HCT116 (cell line): ENCODE measurements at places on chromosomes 1 and 21. TPM values are rescaled to one million over a fixed set of nuclear protein-coding genes. Genes with fewer than 3 reads are reported as not detected.

DNA sequence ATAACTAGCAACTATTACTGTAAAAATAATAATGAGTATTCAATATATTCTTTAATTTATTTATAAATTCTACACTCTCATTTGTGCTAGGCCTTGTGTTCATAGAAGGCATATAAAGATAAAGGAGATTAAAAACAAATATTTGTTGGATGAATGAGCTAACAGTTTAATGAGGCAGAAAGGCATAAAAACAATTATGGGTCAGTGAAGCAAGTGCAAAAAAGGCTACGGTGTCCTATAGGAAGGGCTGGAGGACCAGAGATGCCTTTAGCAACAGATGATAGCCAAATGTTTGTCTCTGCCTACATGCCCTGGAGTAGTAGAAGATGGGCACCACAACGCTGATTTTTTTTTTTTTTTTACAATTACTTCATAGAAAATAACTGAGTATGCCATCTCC is 45.7 kb downstream of the PTGS2 start:
- DNase-seq = no peak
- H3K4me3 ChIP-seq = no peak overlapping the region
- H3K4me1 ChIP-seq = no peaks in the 10 kb centered on the region
- H3K27me3 ChIP-seq = no peaks in the 10 kb centered on the region

DNA sequence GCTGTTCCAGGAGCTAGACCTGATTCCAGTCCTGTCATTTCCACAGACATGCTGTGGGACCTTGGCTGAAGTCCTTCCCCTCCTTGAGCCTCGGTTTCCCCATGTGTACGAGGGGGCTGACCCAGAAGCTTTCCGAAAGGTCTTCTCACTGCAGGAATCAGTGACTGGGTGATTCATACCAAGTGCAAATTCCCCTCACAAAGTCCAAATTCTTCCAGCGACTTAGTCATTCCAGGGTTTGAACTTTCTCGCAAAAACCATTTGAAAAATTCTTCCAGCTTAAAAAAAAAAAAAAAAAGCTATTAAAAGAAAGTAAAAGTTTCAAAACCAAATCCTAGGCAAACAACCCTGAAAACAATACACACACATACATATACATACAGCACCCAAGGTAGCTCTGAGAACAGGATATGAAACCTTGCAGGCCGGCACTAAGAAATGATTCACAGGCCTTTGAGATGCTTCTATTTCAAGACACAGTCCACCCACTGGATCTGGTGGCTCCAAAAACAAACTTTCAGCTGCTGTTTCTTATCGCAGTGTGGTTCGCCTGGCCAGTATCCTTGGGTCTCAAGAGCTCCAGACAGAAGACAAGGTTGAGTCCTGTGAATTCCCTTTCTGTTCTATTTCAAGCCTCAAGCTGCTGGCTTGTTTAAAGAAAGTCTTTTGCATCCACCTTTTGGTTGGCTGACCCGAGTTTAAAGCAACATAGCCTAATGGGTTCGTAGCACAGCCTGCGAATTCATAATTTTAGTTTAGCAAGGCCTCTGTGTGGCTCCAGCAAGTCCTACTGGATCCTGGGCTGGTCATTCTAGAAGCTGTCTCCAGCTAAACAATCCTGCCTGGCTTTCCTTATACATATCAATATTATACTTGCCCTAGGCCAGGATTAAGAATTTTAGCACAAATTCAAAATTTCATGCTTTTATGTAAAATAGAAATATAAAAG is 18.0 kb upstream of the ID3 start:
- no peaks in the 10 kb centered on the region for H3K27me3 ChIP-seq
- no peak for DNase-seq
- peak overlapping the region; percentile 57; the same call in 1 of the 2 replicates for H3K27ac ChIP-seq
- H3K4me3 ChIP-seq = peak overlapping the region; percentile 41

GRCh38 chr1:156627313-156627880 is 8.2 kb downstream of the HAPLN2 start:
- H3K4me1 ChIP-seq = peaks cover 3% of the 10 kb centered on the region; the same call in 1 of the 2 replicates
- no peak overlapping the region for H3K27ac ChIP-seq
- H3K4me3 ChIP-seq = no peak overlapping the region
- no peaks in the 10 kb centered on the region for H3K27me3 ChIP-seq
- no peaks in the 10 kb centered on the region for H3K36me3 ChIP-seq
- peak; percentile 39 for DNase-seq

DNA sequence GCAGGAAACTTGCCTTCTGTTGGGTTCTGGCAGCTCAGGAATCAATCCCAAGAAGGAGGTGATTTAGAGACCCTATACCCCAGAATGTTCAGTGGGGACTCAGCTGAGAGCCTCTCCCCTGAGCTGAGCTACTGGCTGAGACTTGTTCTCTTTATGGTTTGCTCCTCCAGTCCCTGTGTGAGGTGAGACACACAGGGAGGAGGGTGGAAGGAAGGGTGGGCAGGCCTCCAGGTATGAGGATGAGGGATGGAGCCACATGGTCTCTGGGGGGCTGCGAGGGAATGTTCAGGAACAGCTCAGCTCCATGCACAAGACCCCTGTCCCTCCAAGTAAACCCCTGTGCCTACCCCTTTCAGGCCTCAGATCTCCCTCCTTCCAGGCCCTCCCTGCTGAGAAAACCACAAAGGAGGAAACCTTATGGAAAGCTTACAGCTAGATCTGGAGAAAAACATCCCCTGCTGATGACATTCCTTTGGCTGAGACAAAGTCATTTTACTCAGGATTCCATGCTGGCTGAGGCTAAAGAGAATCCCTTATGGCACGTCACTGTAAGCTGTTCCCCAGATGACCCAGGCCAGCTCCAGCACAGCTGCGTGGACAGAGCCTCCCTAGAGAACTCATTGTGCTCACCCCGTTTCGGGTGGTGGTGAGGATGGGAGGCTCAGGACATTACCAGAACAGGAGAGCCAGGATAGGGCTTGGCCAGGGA is 91.5 kb upstream of the IPO9 start:
- H3K4me3 ChIP-seq = no peak overlapping the region
- no peak for DNase-seq
- H3K27me3 ChIP-seq = no peaks in the 10 kb centered on the region
- no peaks in the 10 kb centered on the region for H3K36me3 ChIP-seq

DNA sequence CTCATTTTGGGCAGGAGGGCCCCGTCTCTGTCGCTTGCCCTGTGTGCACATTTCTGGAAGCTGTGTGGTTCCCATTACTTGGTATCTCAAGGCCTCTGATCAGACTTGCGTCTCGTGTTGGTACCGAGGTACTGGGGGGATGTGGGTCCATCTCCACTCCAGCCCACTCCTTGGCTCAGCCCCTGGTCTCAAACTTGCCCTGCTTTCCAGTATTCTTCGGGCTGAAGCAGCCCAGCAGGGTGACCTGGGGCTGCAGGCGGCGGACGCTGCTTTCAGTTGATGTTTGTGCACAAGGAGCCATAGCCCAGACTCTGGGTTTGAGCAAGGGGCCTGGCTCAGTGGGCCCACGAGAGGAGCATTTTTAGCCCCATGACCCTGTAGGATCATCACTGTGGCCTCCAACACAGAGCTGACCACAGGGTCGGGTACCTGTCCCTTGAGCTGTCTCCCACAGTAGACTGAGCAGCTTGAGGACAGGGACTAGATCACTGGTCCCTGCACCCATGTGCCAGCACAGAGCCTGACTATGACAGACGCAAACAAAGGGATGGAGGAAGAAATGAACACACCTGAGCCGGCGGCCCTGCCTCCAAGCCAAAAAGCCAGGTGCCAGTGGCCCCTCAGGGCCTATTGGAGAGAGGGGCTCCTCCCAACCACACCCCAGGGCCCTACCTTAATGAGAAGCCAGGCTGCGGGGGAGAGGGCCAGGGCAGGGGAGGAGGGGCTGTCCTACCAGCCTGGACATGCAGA is 46.8 kb downstream of the CHD5 start:
- H3K27ac ChIP-seq = no peak overlapping the region
- H3K27me3 ChIP-seq = no peaks in the 10 kb centered on the region
- H3K4me3 ChIP-seq = no peak overlapping the region
- DNase-seq = no peak
- no peaks in the 10 kb centered on the region for H3K36me3 ChIP-seq

- peak overlapping the region; percentile 74; the same call in 1 of the 2 replicates for H3K27ac ChIP-seq
- DNase-seq = no peak
- peaks cover 25% of the 10 kb centered on the region; the same call in 1 of the 2 replicates for H3K27me3 ChIP-seq
- no peaks in the 10 kb centered on the region for H3K36me3 ChIP-seq
Observed at GRCh38 chr1:924656-925560, 1.2 kb downstream of the SAMD11 start.

Gene MCOLN2
- 11.3 TPM for total RNA-seq

Gene GCSAML
- total RNA-seq = not detected

Gene C8B
- 0.10 TPM for total RNA-seq

Gene RAB7B
- 0.22 TPM for total RNA-seq
